ENCODE measurements at places on chromosomes 3 and 15. TPM values are rescaled to one million over a fixed set of nuclear protein-coding genes. Genes with fewer than 3 reads are reported as not detected.

The POTEB gene
- not detected for total RNA-seq

The IRAK2 gene
- total RNA-seq, result 3.5 TPM

The NKIRAS1 gene
- 14.5 TPM for total RNA-seq

The PKM gene
- total RNA-seq, result 2,030 TPM

The DCUN1D1 gene
- total RNA-seq, result 28.0 TPM

The IQCF5 gene
- not detected for total RNA-seq

The DLG1 gene
- 44.5 TPM for total RNA-seq

The ITPKA gene
- total RNA-seq, result 1.9 TPM

The SLC9A9 gene
- total RNA-seq, result 3.3 TPM

The PTPRG gene
- total RNA-seq, result 28.0 TPM

The CTXND1 gene
- total RNA-seq, result 0.08 TPM

The ACVR2B gene
- 7.0 TPM for total RNA-seq

The SUCNR1 gene
- total RNA-seq, result not detected

The PHLDB2 gene
- 42.4 TPM for total RNA-seq

The MRPL46 gene
- total RNA-seq, result 40.2 TPM

The ESYT3 gene
- total RNA-seq, result 0.38 TPM

The AQR gene
- total RNA-seq, result 23.5 TPM

The SLC24A1 gene
- total RNA-seq, result 8.8 TPM

The ZNF148 gene
- 17.2 TPM for total RNA-seq

The FBXO40 gene
- not detected for total RNA-seq

The LRRC31 gene
- total RNA-seq, result not detected

The CPA3 gene
- total RNA-seq, result not detected

The UQCC5 gene
- 27.8 TPM for total RNA-seq

The HRG gene
- total RNA-seq, result not detected

The OR5K3 gene
- not detected for total RNA-seq

The MKRN3 gene
- total RNA-seq, result 13.0 TPM

The PP2D1 gene
- not detected for total RNA-seq

The RHOV gene
- total RNA-seq, result 5.9 TPM

The VILL gene
- total RNA-seq, result 2.0 TPM

The TGM5 gene
- 0.66 TPM for total RNA-seq

The SLC28A1 gene
- not detected for total RNA-seq

The ANKRD34C gene
- total RNA-seq, result not detected

The ROPN1 gene
- total RNA-seq, result 3.0 TPM

The ASTE1 gene
- 4.5 TPM for total RNA-seq

The CCR1 gene
- total RNA-seq, result 0.03 TPM

The ADAMTS17 gene
- total RNA-seq, result 6.0 TPM

The EPHB1 gene
- total RNA-seq, result 1.6 TPM

The VPS39 gene
- 32.8 TPM for total RNA-seq

The TMEM212 gene
- not detected for total RNA-seq

The SEMA5B gene
- total RNA-seq, result not detected

The PIGZ gene
- total RNA-seq, result 0.29 TPM

The NUTM1 gene
- not detected for total RNA-seq

The TEX55 gene
- not detected for total RNA-seq

The KCNMB3 gene
- 1.1 TPM for total RNA-seq

The ACTC1 gene
- total RNA-seq, result not detected

The ITIH4 gene
- 2.7 TPM for total RNA-seq

The ADCY5 gene
- total RNA-seq, result 0.04 TPM

The GABRR3 gene
- total RNA-seq, result not detected

The SLC2A2 gene
- total RNA-seq, result not detected

The PPP1R14D gene
- not detected for total RNA-seq

The FANCD2 gene
- 46.6 TPM for total RNA-seq

The B3GNT5 gene
- 3.1 TPM for total RNA-seq

The GPR87 gene
- not detected for total RNA-seq

The SLC9C1 gene
- 0.04 TPM for total RNA-seq

The GHSR gene
- not detected for total RNA-seq
